Left ventricle myocardium superior (tissue), 1 donor: ENCODE measurements at places on chromosomes 2 and 18. TPM values are rescaled to one million over a fixed set of nuclear protein-coding genes. Genes with fewer than 3 reads are reported as not detected.

GRCh38 chr18:10681581-10682367, 155.9 kb downstream of the NAPG start:
- DNase-seq, result no peak

GRCh38 chr2:67500541-67500940, 103.4 kb downstream of the ETAA1 start:
- no peak for DNase-seq

GRCh38 chr2:11344342-11344955, at the start of gene ROCK2:
Gene ROCK2, minus strand, starts transcription at chr2:11344636. Its CDS starts 500 bp downstream, at chr2:11344136.
- peak; percentile 94 for DNase-seq

GRCh38 chr2:175330195-175330594, 148.7 kb upstream of the ATP5MC3 start:
- DNase-seq, result no peak

DNA sequence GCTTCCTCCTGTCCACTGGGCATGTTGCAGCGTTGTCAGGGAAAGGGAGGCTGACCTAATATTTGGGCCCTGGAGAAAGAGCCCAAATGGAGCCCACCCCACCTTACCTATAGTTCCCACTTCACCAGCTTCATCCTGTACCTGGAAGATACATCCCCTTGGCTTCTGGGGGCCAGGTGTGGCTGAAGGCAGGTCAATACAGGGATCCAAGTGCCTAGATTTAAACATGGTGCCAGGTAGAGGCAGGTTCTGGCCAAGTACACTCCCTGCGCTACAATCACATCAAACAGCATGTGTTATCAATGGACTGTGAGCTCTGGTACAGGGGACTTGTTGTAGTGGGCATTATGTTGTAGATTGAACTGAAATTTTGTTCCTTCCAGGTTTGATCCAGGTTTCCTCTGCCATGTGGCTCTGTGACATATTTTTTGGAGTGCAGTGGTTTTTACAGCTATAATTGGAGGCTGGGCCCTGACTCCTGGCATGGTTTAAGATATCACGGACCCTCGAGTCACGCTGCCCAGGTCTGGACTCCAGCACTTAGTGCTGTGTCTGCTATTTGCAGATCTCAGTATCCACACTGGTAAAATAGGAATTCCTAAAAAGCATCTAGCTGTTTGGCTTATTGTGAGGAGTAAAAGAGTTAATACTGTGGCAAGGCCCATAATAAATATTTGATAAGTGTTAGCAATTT, 23.8 kb downstream of the MYCN start:
- DNase-seq, result no peak

- no peak for DNase-seq
These were observed 29.0 kb upstream of the MAL start for GRCh38 chr2:94996305-94997100.

- peak; percentile 93 for DNase-seq
These were observed at the start of gene SLC19A3 for GRCh38 chr2:227717687-227718567. Gene SLC19A3, minus strand, starts transcription at chr2:227718028. Its CDS starts 15,710 bp downstream, at chr2:227702318.

DNA sequence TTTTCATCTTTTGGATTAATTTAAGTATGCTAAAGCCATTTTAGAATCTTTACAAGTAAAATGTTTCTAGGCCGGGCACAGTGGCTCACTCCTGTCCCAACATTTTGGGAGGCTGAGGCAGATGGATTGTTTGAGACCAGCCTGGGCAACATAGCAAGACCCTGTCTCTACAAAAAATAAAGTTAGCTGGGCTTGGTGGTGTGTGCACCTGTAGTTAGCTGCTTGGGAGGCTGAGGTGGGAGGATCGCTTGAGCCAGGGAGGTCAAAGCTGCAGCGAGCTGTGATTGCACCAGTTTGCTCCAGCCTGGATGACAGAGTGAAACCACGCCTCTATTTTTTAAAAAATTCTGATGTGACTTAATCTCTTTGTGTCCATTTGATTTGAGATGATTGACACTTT, 3.9 kb downstream of the PPM1B start:
- DNase-seq, result no peak

DNA sequence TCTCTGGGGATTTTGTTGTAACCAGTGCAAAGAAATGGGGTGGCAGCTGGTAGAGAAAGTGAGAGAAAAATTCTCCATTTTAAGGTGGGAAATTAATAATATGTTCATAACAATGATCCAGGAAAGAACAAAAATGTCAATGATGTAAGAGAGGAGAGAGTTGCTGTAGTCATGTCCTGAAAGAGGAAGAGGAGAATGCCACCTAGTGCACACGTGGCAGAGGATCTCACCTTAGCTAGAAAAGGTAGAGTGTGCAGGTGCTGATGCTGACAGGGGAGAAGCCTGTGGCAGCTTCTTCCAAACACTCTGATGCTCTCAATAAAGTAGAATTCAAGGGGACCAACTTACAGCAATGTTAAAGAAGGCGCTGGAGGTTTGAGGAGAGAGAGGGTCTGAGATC, 282.9 kb upstream of the PKDCC start:
- no peak for DNase-seq

GRCh38 chr2:7119132-7119835, 202.1 kb downstream of the RNF144A start:
- peak; percentile 35 for DNase-seq

DNA sequence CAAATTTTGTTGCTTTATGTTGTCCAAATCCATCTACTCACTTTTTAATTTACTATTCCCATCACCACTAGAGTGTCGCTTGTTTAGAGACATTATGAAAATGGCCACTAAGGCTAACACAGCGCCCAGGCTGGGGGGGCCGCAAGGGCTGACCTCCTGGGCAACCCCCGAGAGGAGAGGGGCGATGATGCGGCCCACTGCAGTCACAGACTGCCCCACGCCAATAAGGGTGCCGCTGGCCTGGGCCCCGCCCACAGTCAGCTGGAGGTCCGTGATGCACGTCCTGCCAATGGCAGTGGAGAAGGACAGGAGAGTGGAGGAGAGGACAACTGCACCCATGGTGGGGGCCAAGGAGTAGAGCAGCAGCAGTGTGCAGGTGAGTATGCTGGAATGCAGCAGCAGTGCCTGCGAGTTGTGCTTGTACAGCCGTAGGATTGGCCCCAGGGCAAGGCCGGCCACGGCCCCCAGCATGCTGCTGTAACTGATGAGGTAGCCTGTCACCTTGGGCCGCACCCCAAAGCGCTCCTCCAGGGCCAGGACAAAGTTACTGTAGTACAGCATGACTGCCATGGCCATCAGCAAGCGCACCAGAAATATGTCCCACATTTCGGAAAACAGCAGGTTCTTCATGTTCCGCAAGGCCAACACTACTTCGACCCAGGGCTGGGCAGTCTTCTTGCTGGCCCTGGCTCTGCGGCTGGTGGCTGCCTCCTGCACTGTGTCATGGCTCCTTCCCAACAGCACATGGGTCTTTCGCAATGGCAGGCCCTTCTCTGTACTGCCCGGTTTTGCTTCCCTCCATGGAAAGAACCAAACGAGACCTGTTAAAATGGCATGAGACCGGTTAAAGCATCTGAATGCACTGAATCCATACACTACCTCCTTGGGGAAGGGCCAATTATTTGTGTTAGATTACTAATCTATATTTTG, 43.2 kb upstream of the TMEM182 start:
- no peak for DNase-seq

- no peak for DNase-seq
These were observed 254.4 kb upstream of the TANK start for GRCh38 chr2:160905862-160906261.

- DNase-seq, result no peak
These were observed 24.5 kb downstream of the KCNF1 start for GRCh38 chr2:10935953-10936942.

- DNase-seq, result no peak
These were observed 69.9 kb upstream of the ALKAL2 start for GRCh38 chr2:357811-358210.

DNA sequence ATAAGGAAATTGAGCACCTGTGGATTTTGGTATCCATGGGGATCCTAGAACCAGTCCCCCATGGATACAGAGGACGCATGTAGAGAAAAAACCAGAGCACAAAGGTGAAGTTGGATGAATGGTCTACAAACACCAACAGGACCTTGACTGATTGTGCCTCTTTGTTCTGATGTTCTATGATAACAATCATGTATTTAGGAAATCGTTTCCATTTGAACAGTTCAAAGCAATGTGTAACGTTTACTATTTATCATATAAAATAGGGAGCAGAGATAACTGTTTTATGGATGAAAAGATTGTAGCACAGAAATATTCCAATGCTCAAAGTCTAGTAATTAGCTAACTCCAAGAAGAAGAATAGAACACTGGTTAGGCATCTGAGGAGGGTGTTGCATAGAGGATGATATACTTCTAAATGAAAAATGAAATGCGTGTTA, 116.3 kb upstream of the FN1 start:
- DNase-seq, result no peak

- no peak for DNase-seq
These were observed 12.2 kb upstream of the ME2 start for GRCh38 chr18:50866765-50867164.

- DNase-seq, result peak; percentile 82
These were observed 15.9 kb upstream of the ATP6V1B1 start for GRCh38 chr2:70919672-70920366.

DNA sequence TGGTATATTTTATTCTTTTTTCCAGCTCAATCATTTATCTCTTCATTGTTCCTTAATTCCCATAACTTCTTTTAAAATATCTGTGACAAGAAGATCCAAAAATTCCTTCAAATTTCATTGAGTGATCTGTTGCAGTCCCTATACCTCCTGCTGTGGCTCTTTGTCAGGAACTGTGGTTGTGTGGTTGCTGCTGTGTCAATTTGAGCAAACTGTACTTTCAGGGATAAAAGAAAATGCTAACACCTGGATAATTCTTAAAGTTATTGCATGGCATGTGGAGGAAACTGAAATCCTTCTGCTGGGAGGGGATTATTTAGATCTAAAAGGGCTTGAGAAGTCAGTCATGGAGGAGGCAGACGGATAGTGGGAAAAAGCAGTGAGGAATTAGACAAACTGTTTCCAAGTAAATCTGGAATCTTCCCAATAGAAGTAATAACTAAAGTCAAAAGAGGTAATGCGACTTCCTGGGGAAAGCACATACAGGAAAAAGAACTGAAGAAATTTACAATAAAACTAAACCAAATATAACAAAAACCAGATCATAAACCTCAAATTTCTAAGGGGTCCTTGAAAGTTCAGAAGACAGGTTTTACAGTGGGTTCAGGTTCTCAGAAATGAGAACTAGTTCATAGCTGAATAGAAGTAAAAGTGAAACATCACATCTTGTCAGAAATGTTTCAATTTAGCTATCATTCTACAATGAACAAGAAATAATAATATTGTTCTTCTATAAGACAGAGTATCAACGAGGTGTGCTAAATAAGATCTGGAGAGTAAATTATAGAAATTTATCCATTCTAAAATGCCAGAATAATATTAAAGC, 33.5 kb upstream of the CD226 start:
- no peak for DNase-seq

GRCh38 chr2:27150639-27151230, 1.9 kb downstream of the TCF23 start:
- DNase-seq, result no peak

DNA sequence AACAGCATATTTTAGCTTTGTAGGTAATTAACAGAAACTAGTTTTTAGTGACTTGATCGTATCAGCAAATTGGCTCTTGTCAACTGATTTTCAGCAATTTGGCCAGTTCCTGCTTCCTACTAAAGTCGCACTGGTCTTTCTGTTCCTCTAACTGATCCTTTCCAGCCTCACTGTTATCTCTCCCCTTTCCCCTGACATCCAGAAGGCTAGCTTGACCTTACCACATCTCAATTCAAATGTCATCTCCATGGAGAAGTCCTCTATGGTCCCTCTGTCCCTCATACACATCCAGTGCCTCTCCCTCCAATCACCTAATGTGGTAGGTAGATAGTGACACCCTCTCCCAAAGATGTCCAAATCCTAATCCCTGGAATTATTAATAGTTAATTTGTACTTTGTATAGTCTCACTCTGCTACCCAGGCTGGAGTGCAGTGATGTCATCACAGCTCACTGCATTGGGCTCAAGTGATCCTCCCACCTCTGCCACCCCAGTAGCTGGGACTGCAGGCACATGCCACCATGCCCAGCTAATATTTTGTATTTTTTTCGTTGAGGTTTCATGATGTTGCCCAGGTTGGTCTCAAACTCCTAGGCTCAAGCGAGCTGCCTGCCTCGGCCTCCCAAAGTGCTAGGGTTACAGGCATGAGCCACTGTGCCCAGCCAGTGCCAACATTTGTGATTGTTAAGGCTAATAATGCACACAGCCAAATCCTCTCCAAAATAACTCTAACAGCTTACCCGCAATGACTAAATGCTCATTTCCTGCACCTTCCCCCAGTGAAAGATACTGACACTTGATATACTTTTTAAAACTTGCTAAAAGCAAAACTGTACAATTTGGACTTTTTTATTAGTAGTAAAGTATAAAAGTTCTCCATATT, 16.9 kb downstream of the PSTPIP2 start:
- no peak for DNase-seq

GRCh38 chr2:71551631-71551915, 98.2 kb downstream of the DYSF start:
- DNase-seq, result no peak

GRCh38 chr2:143083636-143084035, 45.6 kb upstream of the ARHGAP15 start:
- no peak for DNase-seq

- no peak for DNase-seq
These were observed 16.8 kb downstream of the GPD2 start for GRCh38 chr2:156452971-156453370.

DNA sequence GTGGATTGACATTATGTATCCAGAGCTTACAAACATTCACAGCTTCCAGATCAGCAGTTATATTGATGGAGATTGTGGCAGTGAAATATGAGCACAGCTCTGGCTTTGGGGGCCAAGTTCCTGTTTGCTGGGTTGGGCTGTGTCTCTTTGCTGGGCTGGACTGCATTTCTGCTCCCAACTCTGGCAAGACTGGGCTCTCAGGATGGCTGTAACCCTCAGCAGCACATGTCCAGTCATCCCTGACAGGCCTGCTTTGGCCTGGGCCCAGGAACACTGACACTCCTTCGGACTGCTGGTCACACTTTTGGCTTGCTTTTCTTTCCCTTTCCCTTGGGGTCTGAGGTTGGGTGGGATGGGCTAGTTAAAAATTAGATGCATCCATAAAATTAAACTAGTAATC, 17.9 kb upstream of the VPS4B start:
- peak; percentile 54 for DNase-seq

GRCh38 chr2:69773206-69773605, 31.3 kb downstream of the ANXA4 start:
- no peak for DNase-seq

GRCh38 chr2:20541294-20541640, 94.4 kb downstream of the RHOB start:
- DNase-seq, result no peak

Gene SCYGR2
- not detected for total RNA-seq

Gene GALR1
- total RNA-seq, result not detected

Gene IL1F10
- not detected for total RNA-seq

Gene IL36RN
- total RNA-seq, result not detected

Gene LIPG
- total RNA-seq, result not detected

Gene SCN7A
- 28.5 TPM for total RNA-seq

Gene RAB6D
- 0.07 TPM for total RNA-seq

Gene CD8A
- total RNA-seq, result 1.5 TPM
